NCI-H2081 treated with DMSO at 0.1 percent for 48 hours (cell line): ENCODE measurements at places on chromosomes 4 and X.

GRCh38 chrX:132090403-132091159 lies 37.2 kb downstream of the FRMD7 start:
- DNase-seq = no peak

GRCh38 chr4:20050768-20051167 lies 200.9 kb upstream of the SLIT2 start:
- no peak for DNase-seq

DNA sequence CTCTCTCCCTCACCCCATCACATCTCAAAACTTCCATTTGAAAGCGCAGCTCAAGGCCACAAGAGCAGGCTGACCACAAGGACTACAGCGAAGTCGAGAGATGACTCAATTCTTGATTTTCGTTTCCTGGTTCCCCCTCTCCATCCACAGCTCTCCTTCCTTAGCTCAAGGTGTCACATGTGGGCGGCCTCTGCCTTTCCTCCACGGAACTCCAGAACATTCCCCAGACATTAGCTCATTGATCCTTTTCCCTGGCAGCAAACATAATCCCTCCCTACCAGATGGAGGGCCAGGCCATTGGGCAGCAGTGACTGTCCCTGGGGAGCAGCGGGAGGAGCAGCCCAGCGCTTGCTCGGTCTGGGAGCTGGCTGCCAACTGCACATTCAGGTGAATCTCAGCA lies 56.3 kb downstream of the CCDC149 start:
- no peak for DNase-seq

- DNase-seq = no peak
Observed at GRCh38 chrX:121151293-121151692, 103.9 kb downstream of the GLUD2 start.

DNA sequence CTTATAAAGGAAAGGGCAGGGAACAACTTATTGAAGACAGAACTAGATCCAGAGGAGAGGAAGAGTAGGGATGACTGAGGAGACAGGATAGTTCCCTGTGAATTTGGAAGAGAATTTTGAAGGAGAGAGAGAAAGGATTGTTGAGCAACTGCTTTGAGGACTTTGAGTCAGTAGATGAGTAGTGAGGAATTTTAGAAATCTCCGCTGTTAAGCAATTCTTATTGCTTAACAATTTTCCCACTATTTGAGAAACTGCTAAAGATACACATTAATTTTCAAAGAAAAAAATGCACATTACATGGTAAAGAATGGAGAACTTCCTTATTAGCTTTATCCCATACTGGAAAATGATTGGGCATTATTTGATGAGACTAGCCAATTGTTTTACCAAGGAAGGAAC lies 116.3 kb upstream of the NRK start:
- no peak for DNase-seq

DNA sequence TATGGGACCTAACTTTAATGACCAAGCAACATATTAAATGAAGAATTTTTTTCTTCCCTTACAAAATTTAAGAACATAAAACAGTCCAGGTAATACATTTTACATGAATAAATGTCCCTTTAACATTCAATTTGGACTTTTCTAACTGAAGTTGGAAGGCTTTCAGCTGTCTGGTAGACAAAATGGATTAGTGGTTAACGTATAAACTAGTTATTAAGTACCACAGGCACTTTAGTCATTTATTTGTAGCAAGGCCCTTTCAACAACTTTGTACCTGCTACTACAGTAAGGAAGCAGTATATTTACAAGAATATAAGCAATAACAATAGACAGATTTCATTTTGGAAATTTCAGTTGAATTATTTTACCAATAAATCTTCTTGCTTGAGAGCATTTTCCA lies 152.5 kb upstream of the TENT5D start:
- DNase-seq = no peak

DNA sequence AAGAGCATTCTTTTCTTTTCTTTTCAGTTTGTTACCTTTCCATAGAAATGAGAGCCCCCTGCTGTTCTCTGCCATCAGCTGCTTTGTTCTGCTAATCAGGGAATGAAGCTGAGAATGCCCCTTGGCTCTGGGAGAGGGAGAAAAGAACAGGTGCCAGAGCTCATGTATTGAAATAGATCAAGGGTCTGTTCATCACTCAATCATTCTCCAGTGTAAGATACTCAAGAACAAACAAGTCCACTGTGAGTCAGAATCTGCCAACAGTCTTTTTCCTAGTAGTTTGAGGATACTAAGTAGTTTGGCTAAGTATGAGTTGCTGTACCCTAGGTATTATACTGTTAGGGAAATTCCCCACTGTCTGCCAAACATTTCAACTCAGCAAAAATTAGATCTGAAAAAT lies 144.3 kb downstream of the RTL3 start:
- DNase-seq = no peak

DNA sequence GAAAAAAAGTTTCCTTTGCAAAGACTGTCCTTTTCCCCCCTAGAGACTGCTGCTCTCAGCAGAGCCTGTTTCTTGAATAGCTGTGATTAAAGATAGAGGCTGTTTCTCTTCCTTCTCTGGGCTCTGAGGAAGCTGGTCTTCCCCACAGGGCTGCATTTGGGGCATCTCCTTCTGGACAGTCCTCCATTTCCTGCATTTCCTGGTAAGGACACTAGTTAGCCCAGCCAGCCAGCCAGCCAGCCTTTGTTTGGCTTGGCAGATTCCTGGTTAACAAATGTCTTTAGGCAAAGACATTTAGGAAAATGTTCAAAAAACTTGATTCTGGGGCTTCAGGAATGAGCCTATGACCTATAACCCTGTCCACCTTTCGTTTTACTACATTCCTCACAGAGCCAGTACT lies 34.0 kb upstream of the PLAC1 start:
- no peak for DNase-seq

GRCh38 chr4:152536545-152537182 lies 772 bp upstream of the FBXW7 start:
- no peak for DNase-seq

- no peak for DNase-seq
Observed at GRCh38 chrX:24479924-24480323, 14.8 kb downstream of the PDK3 start.

DNA sequence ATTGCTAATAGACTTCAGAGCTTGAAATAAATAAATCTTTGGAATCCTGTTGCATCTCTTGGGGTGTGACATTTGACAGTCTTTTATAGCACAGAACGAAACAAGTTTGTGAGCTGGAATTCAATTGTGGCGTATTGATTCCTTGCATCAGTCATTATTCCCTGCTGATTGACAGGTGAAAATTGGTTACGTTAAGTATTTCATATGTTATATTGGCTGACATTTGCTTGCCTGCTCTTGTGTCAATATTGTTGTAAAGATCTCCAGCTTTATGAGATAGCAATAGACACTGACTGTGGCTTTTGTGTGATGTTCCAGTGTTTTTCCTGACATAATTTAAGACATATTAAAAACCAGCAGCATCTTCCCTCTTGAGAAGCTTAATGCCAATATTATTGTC lies 644.4 kb upstream of the FAM241A start:
- DNase-seq = no peak

GRCh38 chrX:18955676-18956075 lies 28.2 kb downstream of the PHKA2 start:
- no peak for DNase-seq

DNA sequence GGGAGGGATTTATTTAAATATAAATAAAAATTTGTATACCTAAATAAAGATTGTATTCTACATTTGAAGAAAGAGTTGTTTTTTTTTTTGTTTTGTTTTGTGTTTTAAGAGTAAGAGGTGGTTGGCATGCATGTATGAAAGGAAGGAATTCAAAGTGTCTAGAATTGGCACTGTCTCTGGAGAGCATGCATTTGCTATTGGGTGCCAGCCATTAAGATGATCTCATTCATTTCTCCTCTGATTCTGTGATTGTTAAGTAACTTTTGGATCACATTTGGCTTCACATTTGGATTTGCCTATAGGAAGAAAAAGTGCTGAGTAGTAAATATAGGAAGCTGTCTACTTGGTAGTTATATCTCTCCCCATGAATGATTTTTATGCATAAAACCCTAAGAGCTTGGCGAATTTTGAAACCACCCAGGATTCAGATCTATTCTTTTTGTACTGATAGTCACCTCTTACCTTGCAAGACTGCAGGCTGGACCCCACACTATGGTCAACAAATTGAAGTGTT lies 7.8 kb upstream of the BOD1L1 start:
- no peak for DNase-seq

GRCh38 chrX:13090339-13091110 lies 46.1 kb upstream of the FAM9C start:
- no peak for DNase-seq

- DNase-seq = no peak
Observed at GRCh38 chr4:175412746-175413145, 399.3 kb downstream of the GPM6A start.

- no peak for DNase-seq
Observed at GRCh38 chr4:24470666-24471485, 113.5 kb downstream of the DHX15 start.

DNA sequence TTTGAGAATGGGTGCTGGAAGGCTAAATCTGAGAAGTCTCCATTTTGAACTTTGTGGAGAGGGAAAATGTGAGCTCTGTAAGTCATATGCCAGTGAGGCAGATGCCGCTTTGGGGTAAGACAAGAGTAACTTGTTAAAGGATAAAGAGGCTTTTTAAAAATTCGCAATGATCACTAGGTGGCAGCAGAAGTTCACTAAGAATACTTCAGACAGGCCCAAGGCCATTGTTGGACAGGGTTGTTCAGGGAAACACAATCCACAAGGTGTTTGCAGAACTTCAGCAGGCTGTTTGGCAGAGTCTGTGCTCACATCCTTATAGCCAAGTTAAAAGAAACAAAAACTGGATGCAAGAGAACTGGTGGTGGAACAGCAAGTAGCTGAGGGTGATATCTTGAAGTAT lies 13.7 kb upstream of the PIGA start:
- DNase-seq = peak; percentile 56

- DNase-seq = no peak
Observed at GRCh38 chr4:151563194-151563593, 154.2 kb downstream of the FHIP1A start.

GRCh38 chr4:80615099-80615498 lies 279.6 kb downstream of the CFAP299 start:
- no peak for DNase-seq

- DNase-seq = no peak
Observed at GRCh38 chr4:122836941-122837340, 10.3 kb downstream of the FGF2 start.

- no peak for DNase-seq
Observed at GRCh38 chr4:168071304-168071703, 21.0 kb upstream of the ANXA10 start.

GRCh38 chrX:19194285-19195242 lies 72.3 kb upstream of the ADGRG2 start:
- no peak for DNase-seq

DNA sequence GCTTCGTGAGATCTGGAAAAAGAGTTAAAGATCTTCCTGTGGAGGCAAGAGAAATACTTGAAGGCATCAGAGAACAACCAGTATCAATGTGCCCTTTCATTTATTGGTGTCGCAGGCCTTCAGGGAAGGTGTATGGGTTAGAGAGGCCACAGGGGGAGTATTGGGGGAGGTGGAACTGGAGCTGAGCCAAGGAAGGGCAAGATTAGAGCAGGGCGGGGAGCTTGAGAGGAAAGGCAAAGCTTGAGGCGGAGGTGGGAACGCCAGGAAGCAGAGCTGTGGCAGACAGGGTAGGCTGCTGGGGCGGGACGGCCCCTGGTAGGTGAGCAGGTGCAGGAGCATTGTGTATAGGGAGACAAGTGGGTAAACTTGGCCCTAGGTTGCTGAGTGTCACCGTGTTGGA lies 329.9 kb downstream of the ARHGAP10 start:
- no peak for DNase-seq

DNA sequence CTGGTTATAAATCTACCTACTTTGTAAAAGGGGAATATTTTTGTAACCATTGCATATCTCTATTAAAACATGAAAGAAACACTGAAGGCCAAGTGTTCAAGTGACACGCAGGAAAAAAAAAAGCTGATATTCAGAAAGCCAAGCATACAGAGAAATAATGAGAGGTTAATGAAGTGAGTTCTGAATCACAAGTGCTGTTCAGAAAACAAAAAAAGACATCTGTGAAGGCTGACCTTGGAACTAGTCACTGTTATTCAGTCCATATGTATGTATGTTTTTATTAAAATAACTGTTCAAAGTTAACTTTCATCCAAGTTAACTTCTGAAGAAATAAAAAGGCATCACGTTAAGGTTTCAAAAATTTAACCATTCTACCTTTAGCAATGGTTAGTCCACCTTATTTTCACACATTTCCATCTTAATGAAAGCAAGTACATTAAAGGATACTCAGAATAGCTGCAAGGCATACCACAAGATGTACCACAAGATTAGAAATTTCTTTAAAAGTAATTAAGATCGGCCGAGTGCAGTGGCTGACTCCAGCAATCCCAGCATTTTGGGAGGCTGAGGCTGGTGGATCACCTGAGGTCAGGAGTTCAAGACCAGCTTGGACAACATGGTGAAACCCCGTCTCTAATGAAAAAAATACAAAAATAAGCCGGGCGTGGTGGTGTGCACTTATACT lies 31.4 kb downstream of the SH3RF1 start:
- DNase-seq = no peak

- no peak for DNase-seq
Observed at GRCh38 chr4:10158333-10158942, 41.8 kb upstream of the WDR1 start.

DNA sequence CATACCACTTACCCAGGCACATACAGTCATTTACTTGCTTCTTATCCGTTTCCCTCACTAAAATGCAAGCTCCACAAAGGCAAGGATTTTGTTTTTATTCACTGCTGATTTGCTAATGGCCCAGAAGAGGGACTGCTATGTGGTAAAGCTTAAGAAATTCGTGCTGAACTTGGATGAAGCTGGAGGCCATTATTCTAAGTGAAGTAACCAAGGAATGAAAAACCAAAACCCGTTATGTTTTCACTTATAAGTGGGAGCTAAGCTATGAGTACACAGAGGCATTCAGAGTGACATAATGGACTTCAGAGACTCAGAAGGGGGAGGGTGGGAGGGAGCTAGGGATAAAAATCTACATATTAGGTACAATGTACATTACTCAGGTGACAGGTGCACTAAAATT lies 47.2 kb downstream of the RAB33B start:
- no peak for DNase-seq

DNA sequence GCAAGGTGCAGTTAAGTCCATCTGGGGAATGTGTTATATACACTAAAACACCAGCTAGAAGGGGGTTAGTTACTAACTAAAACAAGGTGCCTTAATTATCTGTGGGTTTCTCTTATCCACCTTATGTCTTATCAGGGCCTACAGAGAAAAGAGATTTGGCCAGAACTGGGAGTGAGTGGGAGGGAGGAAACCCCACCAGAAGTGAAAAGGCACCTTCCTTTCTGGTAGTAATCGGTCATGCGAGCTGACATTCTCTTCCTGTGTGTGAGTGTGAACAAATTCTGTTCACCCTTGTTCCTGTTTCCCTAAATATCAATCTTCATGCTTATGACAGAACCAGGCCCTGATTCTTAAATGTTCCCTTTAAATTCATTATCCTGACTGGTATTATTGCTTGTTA lies 43.5 kb downstream of the SRPX2 start:
- DNase-seq = no peak

DNA sequence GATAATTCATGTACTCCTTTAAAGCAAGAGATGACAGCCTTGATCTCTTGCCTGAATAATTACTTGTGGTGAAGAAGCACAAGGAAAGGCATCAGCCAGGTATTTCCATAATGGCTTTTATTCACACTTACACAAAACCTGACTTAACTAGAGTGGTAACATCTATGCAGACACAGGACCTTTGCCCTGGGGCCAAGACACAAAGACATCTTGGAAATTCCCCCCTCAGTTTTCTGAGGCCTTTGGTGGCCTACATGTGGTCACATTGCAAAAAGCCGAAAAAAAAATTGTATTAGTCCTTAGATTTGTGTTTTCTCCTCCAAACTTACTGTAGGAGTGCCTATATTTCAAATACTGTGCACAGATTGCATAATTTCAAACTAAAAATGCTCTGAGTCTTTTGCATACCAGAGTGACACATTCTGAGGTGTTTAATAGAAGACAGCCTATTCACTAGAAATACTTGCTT lies 172.4 kb downstream of the PDGFC start:
- no peak for DNase-seq
